Muscle of leg (tissue), 16 donors: ENCODE measurements at places on chromosomes 16 and 17. TPM values are rescaled to one million over a fixed set of nuclear protein-coding genes. Genes with fewer than 3 reads are reported as not detected.
A peak's percentile ranks its signal among the peaks of the same experiment; 100 is the strongest.

- H3K4me3 ChIP-seq, result no peak overlapping the region
- H3K4me1 ChIP-seq, result no peaks in the 10 kb centered on the region
- DNase-seq, result no peak
- H3K27me3 ChIP-seq, result no peaks in the 10 kb centered on the region
Measured at GRCh38 chr16:63323722-63324705, 1287.8 kb upstream of the CDH8 start.

DNA sequence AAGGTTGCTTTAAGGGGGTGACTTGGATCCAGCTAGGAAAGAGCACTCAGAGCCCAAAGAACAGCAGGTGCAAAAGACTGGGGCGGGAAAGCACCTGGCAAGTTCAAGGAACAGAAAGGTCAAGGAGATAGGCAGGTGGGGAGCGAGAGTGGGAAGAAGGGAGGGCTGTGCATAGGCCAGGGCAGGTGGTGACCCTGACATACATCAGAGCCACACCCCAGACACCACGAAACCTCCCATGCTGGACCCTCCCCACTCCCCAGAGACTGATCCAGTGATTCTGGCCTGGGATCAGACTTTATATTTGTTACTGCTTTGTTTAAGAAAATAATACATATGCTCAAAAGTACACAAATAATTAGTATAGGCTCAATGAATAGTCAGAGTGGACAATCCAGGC is 48.5 kb upstream of the RBFOX3 start:
- no peaks in the 10 kb centered on the region for H3K36me3 ChIP-seq
- no peak for DNase-seq
- H3K4me1 ChIP-seq, result no peaks in the 10 kb centered on the region
- H3K4me3 ChIP-seq, result no peak overlapping the region
- no peak overlapping the region for H3K27ac ChIP-seq

GRCh38 chr17:21098934-21099689 is 27.7 kb upstream of the DHRS7B start:
- no peaks in the 10 kb centered on the region for H3K27me3 ChIP-seq
- H3K4me1 ChIP-seq, result peaks cover 7% of the 10 kb centered on the region
- no peaks in the 10 kb centered on the region for H3K36me3 ChIP-seq
- H3K27ac ChIP-seq, result no peak overlapping the region
- peak; percentile 89 for DNase-seq
- peak overlapping the region; percentile 59 for H3K4me3 ChIP-seq

DNA sequence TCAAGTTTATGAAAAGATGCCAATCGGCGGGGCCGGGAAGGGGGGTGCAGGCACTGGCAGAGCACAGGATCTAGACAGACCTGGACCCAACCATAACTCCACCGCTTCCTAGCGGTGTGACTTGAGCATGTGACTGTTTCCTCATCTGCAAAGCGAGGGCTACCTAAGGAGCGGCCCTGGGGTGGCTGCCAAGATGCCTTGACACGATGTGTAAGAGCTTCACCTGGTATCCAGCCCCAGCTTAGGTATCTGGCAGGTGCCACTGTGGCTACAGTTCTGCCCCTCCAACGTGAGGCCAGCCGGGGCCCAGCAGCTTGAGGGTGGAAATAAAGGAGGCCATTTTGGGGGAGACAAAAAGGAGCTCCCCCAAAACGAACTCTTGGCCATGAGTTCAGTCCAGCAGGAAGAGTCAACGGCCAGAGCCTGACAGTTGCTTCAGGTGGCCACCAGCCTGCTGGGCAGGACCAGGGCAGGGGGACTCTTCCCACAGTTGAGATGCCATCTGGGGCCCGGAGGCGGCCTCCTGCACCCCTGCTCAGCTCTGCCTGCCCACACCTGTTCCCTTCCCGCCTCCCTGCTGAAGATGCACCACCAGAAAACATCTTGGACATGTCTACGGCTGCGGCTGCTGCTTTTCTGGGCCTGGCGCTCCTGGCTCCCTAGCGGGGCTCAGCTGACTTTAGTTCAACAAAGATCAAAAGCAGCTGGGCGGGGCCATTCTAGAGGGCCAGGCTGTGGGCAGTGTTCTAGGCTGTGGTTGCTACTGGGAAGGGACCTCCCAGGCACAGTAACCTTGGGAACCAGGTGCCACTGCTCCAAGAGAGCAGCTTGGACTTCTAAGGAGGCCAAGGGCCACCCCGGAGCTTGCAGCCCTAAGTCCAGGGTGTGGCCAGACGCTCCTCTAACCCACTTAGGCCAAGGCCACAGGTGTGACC is 3.4 kb upstream of the MTSS2 start:
- H3K27me3 ChIP-seq, result no peaks in the 10 kb centered on the region
- peak overlapping the region; percentile 98 for H3K27ac ChIP-seq
- no peak overlapping the region for H3K4me3 ChIP-seq
- H3K36me3 ChIP-seq, result peaks cover 7% of the 10 kb centered on the region

GRCh38 chr17:8087075-8087951 is at the start of gene ALOX12B:
TSS of gene ALOX12B (minus strand) at chr17:8087716. CDS start at chr17:8087442, 274 bp downstream.
- H3K4me1 ChIP-seq, result no peaks in the 10 kb centered on the region
- no peak within 1 kb of the TSS for H3K27ac ChIP-seq
- DNase-seq, result no peak
- peaks cover 55% of the 10 kb centered on the region for H3K27me3 ChIP-seq
- no peak within 1 kb of the TSS for H3K4me3 ChIP-seq

COPRS gene
- total RNA-seq, result 55.1 TPM

MT1A gene
- total RNA-seq, result 0.58 TPM

NTN1 gene
- total RNA-seq, result 7.7 TPM

MRC2 gene
- 136 TPM for total RNA-seq
